ENCODE measurements at places on chromosomes 13 and 19.

- DNase-seq = no peak
Measured at GRCh38 chr13:28778308-28779215, 41.6 kb upstream of the MTUS2 start.

DNA sequence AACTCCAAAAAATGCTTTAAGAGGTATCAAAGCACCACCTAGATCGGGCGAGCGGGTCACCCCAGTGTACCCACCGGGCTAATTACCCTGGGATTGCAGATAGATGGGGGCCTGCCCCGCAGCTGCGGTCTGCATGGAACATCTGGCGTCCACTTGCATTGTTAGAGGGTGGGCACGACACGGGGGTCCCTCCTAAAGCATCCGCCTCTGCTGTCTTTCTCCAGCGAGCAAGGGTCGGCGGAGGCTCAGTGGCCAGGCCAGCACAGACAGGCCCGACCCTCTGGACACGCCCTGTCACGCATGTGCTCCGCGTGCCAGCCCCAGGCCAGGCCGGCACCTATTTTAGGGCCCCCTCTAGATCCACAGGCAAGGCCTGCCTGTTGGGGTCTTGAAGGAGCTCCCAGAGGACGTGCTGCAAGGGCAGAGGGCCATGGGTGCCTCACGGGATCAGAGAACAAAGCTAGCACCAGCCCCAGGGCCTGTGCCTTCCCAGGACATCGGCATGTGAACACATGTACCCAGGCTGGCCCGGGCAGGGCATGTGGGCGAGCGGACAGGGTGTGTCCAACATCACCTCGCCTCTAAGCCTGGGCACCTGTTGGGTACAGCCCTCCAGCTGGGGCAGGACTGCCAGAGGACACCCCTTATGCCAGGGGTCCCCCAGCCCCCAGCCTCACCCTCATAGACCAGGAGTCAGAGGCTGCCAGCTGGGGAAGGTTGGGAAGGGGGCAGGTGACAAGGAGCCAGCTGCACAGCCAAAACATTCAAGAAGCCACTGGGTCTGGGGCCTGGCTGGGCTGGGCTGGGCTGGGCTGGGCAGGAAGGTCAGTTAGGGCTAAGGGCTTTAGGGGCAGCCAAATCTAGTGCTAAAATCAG, 35.6 kb upstream of the NANOS3 start:
- peak; percentile 74 for DNase-seq

- DNase-seq = no peak
Measured at GRCh38 chr13:79794931-79795330, 314.0 kb downstream of the NDFIP2 start.

DNA sequence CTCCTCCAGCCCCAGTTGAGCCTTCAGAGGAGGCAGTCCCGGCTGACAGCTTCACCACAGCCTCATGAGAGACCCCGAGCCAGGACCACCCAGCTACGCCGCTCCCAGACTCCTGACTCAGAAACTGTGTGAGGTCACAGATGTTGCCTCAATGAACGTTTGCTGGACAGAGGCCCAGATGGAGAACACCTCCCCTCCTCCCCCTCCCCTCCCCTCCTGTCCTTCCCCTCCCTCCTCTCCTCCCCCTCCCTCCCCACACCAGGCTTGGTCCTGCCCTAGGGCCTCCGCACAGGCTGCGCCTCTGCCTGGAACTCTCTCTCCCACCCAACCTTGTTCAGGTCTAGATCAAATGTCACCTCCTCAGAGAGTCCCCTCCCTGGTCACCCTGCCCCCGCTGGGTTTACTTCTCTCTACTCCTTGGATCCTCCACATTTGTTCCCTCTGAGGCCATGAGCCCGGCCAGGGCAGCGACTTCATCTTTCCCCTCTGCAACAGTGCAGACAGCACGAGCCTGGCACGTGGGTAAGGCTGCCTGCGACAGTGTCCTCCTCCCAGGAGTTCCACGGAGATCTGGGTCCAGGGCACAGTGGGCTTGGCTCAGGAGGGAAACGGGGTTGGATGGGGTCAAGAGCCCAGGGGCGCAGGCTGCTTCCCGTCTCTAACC, 17.4 kb downstream of the PIP5K1C start:
- DNase-seq = no peak

GRCh38 chr13:113171250-113172125, 13.0 kb downstream of the PROZ start:
- DNase-seq = no peak

- DNase-seq = peak; percentile 36
Measured at GRCh38 chr19:36032251-36033104, at the start of gene CLIP3. Gene CLIP3, minus strand, starts transcription at chr19:36032873. Its CDS starts 516 bp downstream, at chr19:36032357.

GRCh38 chr13:24092108-24092507, 68.4 kb upstream of the SPATA13 start:
- no peak for DNase-seq

GRCh38 chr13:64556376-64556775, 2673.8 kb downstream of the PCDH9 start:
- DNase-seq = no peak

- no peak for DNase-seq
Measured at GRCh38 chr13:97761796-97762540, 191.5 kb upstream of the IPO5 start.

GRCh38 chr13:89227356-89227755, 1556.2 kb downstream of the SLITRK5 start:
- DNase-seq = no peak

GRCh38 chr13:98399756-98400155, 177.2 kb downstream of the STK24 start:
- DNase-seq = no peak

GRCh38 chr13:24071423-24072075, 89.0 kb upstream of the SPATA13 start:
- DNase-seq = no peak

- DNase-seq = no peak
Measured at GRCh38 chr19:18896421-18896841, 473 bp upstream of the CERS1 start.

- no peak for DNase-seq
Measured at GRCh38 chr19:50510700-50511068, 307 bp downstream of the JOSD2 start.
